ENCODE measurements at places on chromosomes 2 and 18.

- DNase-seq: no peak
Observed at GRCh38 chr18:45926085-45926484, 41.0 kb downstream of the EPG5 start.

GRCh38 chr2:192390401-192390800 is 195.7 kb upstream of the TMEFF2 start:
- DNase-seq: no peak

GRCh38 chr18:66728951-66729350 is 125.1 kb upstream of the CDH19 start:
- DNase-seq: no peak

DNA sequence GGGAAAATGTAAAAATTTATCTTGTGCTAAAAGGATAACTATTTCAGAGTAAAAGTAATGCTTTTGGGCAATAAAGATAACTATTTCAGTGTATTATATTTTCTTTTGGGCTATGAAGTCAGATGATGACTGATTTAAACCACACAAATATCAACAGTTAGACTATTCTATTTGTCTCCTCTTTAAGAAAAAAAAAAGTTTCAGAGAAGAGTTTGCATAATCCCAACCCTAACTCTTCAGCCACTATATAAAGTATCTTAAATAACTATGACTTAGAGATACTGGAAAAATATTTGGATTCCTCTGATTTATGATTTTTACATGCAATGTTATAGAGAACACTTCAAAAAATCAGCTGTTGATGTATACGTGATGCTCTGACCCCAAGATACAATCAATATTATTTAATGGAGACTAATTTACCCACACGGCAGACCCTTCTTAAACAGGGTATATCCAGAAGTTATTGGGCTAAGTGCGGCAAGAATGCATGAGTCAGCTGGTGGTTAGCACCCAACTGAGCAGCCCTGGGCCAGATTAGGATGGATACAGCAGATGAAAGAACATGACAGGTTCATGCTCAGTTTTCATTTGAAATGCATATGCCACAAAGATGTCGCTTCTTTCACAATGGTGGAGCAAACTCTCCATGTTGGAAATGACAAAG is 279.0 kb downstream of the AFF3 start:
- DNase-seq: no peak

GRCh38 chr2:143529118-143529720 is 400.0 kb downstream of the ARHGAP15 start:
- no peak for DNase-seq

GRCh38 chr2:12536976-12537375 is 179.8 kb upstream of the TRIB2 start:
- DNase-seq: no peak

DNA sequence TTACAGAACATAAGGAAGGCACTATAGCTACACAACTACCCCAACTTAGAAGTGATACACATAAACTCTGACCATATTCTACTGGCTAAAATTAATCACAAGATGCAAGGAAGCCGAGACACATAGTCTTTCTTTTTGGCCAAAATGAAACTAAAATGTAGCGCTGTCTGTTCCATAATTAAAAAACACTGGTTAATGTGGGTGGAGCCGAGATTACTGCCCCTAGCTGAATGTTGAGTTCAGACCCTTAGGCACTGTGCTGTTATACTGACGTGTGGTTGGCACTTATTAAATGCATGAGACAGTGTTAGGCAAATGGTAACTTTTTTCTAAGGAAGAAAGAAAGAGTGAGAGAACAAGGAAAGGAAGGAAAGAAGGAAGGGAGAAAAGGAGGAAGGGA is 254.6 kb upstream of the RND3 start:
- DNase-seq: no peak

- no peak for DNase-seq
Observed at GRCh38 chr2:197229509-197230443, 80.8 kb downstream of the ANKRD44 start.

DNA sequence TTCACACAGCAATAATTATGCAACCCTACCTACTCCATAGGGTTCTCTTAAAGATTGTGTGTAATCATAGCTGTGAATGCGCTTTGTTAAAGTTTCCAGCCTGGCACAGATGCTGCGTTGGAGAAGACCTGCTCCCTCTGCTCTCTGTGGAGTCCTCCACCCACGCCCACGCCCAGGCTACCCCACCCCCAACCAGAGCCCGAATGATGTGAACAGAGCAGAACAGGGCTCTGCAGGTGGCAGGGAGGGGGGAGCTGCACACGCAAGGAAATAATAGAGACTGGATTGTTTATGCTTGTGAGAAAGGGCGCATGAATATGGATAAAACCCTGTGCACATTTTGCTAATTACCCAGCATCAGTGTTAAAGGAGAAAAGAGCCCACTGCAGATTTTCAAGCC is 447.5 kb downstream of the BCL11A start:
- DNase-seq: no peak

DNA sequence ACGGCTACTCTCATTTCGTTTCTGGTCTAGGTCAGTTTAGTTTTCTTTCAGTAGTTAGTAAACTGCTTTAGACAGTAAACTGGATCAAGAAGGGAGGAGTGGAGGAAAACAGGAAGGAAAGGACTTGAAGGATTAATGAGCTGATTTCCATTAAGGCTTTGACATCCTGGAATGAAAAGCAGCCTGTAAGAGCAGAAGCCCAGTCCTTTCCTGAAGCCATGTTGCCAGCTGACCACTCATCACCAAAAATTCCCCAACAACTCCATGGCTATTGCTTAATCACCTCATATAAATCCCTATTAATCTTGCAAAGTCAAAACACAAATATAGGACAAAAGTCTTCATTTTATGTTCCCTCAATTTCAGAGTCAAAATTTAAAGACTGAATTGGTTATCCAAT is 113.7 kb upstream of the ZFP36L2 start:
- DNase-seq: no peak

DNA sequence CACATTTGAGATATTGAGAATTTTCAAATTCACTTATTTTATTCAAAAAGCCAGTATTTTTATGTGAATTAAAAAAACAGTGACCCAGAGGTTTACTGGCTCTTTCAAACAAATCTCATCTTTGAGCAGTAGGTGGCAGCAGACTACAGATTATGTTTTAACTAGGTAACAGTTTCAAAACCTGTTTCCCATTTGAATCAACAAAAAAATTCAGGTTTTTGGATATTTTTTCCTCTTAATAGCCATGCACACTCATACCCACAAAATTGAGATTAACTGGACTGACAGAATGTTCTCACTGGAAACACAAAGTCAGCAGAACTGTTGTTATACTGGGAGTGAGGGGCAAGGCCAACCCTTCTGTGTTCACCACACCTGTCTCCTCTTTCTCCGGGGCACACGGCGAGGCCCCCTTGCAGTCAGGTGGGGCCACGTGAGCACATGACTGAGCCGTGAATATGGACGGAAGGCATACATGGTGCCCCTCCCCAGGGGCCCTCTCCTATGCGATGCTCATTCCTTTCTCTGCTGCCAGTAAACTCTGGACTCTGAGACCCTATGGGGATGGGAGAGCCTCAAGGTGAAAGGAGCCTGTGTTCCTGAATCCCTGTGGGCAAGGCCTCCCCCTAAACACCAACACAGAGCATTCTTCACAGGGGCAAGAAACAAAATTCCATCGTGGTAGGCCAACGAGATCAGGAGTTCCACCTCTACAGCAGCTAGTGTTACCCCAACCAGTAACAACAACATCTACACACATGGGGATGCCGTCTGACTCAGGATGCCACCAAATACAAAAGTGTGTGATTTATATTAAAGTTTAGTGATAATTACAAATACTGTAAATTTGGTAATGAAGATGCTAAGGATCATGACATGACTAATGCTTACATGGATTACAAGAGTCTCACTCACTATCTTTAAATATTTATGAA is 80.4 kb downstream of the LPIN2 start:
- DNase-seq: peak; percentile 73

DNA sequence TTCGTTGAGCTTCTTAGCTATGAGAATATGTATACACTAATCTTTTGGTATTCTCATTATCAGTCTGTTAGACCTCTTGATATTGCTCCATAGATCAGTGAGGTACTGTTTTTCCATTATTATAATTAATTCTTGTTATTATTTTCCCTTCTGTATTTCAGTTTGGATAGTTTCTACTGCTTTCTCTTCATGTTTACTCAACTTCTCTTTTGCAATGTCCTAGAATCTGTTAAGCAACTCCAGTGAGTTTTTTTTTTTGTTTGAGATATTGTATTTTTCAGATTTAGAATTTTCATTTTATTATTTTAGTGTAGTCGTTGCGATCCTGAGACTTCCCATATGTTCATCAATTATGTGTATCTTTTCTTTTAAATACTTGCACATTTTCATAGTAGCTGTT is 260.8 kb downstream of the SETBP1 start:
- no peak for DNase-seq
